Adrenal gland (tissue), 19 donors: ENCODE measurements at places on chromosomes 13 and 19. TPM values are rescaled to one million over a fixed set of nuclear protein-coding genes. Genes with fewer than 3 reads are reported as not detected.

GRCh38 chr19:2949939-2950285, 5.1 kb upstream of the ZNF77 start:
- peak; percentile 54 for DNase-seq

- no peak for DNase-seq
Measured at GRCh38 chr13:114249077-114249476, 14.4 kb downstream of the CDC16 start.

GRCh38 chr19:32599736-32600157, 18.8 kb downstream of the PDCD5 start:
- DNase-seq, result no peak

GRCh38 chr19:4844348-4845179, 13.1 kb upstream of the TICAM1 start:
- no peak for DNase-seq

- no peak for DNase-seq
Measured at GRCh38 chr13:30138511-30138910, 168.8 kb downstream of the KATNAL1 start.

DNA sequence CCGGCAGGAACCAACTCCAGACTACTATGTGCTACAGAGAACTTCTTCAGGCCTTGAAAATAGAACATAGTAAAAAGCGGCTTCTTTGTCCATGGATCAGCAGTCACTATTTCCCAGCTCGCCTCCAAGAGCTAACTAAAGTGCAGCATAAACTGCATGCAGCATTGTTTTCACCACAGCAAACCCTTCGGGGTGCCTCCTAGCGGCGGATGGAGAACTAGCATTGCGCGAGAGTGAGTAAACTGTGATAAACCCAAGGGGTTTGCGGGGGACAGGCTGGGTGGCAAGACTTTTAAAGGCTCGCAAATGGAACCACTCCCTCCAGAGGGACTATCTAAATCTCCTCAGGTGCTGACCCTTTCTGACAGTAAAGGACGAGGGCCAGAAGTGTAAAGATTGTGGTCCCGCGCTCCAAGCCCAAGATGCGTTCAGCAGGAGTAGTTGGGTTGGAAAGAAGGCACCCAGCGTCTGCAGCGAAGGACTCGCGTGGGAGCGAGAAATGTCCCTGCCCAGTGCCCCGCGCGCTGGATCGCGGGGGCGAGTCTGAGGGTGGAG, 21.5 kb upstream of the SGCG start:
- no peak for DNase-seq

DNA sequence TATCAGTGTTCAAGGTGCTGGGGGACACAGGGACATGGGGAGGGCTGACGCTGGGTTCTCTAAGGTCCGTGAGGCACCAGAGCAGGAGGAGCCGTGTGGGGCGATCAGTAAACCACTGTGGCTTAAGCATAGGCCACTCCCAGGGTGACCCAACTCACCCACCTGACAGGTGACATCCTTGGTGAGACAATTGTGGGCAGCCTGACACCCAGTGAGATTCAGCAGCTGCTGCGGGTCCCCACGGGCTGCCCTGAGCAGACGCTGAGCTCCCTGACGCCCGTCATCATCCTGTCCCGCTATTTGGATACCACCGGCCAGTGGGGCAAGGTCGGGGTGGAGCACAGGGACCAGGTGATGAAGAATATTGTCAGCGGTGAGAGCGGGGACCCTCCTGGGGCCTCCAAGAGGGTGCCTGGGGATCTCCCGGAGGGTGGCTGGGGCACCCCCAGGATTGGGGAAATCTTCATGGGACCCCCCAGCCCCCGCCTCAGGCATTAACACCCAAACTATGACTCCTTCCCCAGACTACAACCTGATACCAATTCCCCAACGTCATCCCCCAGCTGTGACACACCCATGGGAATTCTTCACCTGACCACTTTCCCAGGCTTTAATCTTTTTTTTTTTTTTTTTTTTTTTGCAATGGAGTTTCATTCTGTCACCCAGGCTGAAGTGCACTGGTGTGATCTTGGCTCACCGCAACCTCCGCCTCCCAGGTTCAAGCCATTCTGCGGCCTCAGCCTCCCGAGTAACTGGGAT, 33.3 kb upstream of the SHFL start:
- DNase-seq, result no peak

GRCh38 chr19:40315812-40316470, 30.8 kb upstream of the AKT2 start:
- DNase-seq, result no peak

DNA sequence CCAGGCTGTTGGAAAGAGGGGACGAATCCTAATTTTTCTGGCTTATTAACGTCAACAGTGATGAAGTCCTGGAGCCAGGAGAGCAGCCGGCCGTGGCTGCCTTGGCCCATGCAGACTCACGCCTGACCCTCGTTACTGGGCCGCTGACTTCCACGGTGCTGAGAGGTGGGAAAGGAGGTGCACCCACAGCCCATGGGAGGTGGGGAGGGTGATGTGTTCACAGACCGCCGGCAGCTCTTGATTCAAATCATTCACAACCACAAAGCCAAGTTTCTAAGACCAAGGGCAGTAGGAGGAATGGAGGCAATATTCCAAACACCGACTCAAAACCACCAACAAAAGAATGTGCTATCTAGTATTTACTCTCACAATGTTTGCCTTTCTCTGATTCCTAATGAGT, 24.3 kb downstream of the COL4A2 start:
- peak; percentile 2 for DNase-seq

DNA sequence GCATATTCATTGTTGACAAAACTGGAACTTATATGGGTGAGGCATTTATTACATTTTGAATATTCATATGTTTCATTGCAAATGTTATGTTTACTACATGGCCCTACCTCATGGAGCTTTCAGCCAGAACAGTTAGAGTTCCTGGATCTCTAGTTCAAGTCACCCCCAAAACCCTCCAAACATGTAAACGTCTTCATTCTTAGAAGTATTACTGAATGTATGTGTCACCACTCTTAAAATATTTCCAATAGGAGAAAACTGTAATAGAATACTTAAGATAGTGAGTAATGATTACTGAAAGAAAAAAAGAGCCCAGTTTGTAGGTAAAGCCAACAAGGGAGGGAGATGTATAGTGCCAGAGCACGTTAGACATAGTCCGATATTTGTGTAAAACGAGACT, 23.5 kb downstream of the URI1 start:
- DNase-seq, result no peak

DNA sequence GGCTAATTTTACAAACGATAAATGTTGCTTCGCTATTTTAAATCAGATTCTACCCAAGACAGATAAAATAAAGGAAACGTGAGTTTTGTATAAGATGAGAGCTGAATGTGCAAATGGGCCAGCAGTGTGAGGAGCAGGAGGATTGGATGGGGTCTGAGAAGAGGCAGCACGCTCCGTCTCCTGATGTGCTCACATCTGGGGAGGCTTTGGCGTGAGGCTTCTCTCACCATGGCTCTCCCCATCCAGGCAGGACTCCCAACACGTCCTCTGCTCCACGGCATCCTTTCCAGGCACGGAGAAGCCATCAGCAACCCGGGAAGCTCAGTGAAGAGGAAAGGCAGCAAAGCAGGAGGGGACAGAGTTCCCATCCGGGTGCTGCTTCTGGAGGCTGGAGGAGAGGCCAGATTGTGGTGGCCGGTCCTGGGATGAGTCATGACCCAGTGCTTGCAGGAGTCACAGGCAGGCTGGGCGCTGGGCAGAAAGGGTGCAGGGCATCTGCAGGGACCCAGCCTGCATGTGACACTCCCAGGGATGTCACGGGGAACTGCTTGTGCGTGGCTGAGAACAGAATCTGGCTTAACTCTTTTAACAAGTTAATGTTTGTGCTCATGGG, 47.5 kb downstream of the ZNF536 start:
- DNase-seq, result no peak

Gene PTH2
- total RNA-seq, result not detected

Gene CTXN1
- 10.9 TPM for total RNA-seq

Gene IQCN
- total RNA-seq, result 3.3 TPM

Gene KLC3
- not detected for total RNA-seq
